ENCODE measurements at places on chromosomes 12 and 14.

DNA sequence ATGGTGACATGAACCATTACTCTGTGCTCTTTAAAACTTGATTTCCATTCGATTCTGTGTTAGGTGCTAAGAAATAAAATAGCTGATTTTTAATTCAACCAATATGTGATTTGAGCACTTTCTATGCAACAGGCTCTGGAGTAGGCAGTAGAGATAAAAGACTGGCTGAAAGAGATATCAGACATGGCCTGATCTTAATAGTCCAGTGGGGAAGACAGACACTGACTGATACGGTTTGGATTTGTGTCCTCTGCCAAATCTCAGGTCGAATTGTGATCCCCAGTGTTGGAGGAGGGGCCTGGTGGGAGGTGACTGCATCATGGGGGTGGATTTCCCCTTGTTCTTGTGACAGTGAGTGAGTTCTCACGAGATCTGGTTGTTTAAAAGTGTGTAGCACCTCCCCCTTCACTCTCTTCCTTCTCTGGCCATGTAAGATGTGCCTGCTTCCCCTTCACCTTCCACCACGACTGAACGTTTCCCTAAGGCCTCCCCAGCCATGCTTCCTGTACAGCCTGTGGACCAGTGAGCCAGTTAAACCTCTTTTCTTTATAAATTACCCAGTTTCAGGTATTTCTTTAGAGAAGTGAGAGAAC, 128.6 kb downstream of the PPM1H start:
- DNase-seq = no peak

DNA sequence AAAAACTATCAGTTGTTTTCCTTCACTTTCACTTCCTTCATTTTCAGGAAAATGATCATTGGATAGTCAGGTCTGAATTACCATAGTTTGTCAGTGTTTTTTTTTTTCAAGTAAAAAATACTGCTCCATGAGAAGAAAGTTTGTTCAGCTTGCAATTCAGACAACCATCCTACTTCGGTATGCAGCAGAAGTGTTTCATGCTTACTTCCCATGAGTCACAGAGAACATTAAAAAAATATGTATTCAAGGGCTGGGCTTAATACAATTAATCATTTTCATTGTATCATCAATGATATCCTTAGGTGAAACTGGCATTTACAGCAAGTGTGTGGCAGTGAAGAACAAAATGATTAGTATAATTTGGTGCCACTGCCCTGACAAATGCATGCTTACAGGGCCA, 21.6 kb downstream of the PYM1 start:
- DNase-seq = no peak

DNA sequence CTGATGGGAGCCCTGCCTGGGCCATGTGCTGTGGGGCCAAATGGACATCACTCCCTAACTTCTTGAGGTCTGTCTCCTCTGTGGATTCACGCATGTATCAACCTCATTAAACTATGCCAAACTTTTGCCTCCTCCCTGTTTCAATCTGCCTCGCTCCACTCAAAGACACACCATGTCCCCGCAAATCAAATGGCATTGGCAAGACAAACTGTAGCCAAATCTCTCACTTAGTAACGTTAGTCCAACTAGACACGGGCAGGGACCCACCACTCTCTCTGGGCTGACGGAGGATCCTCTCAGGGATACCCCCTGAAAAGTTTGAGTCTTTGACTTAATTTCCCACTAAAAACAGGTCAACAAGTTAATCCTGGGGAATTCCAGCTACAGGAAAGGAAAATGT, 8.0 kb downstream of the ZBTB39 start:
- DNase-seq = no peak

- no peak for DNase-seq
Measured at GRCh38 chr12:25723921-25724491, 170.9 kb upstream of the LMNTD1 start.

DNA sequence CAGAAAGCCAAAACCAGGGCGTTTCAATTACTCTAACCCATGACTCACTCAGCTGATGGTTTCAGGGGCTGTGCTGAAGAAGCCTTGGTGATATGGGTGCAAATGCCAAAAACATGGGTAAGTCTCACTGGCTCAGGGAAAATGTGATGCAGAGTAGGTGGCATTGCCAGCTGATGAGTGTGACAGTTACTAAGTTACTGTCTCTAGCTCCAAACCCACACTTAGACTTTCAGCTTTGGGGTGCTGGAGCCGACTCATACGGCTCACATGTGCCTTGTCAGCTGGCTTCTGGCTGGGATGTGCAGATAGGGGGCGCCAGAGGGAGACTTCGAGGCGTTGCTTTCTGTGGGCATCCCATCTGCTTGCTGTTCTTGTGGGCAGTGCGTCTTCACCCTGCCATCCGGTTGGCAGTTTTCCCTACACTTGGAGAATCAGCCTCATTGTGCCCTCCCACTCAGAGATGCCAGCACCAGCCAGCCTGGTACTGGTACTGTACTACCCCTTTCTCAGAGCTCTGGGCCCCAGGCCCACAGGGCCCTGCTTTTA, 11.1 kb upstream of the KRT7 start:
- DNase-seq = peak; percentile 19

DNA sequence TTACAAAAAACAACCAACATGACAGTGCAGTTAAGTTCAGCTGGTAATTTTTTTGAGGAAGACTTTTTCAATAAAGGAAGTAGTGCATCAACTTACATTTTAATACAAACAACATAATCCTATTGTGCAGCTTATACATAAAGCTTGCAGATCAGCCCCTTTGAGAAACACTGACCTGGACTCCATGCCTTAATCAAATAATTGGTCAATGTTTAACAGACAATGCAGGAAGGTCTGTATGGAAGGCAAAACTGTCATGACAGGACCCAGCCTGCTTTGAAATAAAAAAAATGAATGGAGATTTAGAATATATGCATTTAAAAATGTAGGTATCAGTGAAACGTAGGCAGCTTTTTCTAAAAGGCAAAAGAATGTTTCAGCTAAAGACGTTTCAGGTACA, 321.7 kb upstream of the RPL10L start:
- no peak for DNase-seq

- DNase-seq = no peak
Measured at GRCh38 chr12:15206338-15206737, 14.9 kb downstream of the RERG start.

GRCh38 chr12:96183734-96184370, 10.3 kb upstream of the ELK3 start:
- DNase-seq = no peak

GRCh38 chr14:73764406-73765280, 50.5 kb upstream of the PNMA1 start:
- no peak for DNase-seq

DNA sequence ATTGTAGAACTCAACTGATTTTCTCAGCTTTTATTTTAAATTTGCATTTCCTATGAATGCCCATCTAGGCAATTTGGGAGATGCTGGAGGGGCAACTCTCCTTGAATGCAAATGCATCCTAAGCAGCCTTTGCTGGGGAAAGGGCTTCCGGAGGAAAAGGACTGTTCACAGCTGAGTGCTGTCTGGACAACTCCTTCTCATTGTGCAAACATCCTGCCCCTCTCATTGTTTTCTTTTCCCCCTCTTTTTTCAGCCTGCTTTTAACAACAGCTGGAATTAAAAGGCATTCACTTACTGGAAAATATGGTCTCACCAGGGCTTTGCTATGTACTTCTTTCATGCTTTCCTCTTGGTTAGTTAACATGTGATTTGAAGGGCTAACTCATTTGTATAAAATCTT, 397.8 kb downstream of the FUT8 start:
- DNase-seq = no peak

DNA sequence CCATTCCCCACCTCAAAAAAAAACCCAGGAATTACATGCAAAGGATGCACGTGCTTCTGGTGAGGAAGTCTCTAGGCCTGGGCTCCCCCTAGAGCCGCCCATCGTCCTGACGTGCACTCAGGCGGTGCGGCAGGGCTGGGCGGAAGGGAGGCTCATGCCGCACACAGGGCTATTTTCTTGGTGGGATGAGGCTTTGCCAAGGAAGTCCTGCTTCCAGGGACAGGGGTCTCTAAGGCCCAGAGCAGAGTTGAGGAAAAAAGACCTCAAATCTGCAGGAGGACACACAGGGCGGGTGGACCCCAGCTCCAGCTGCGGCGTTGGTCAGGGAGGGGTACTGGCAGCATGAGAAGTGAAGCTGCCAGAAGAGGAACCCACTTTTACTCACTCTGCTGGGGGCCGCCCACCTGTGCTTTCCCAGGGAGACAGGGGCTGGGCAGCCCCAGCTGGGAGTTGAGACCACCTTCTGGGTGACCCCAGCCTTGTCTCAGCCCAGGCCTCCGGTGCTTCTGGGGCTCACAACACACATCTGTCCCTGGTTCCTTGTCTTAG, 4.2 kb downstream of the RHOF start:
- no peak for DNase-seq

DNA sequence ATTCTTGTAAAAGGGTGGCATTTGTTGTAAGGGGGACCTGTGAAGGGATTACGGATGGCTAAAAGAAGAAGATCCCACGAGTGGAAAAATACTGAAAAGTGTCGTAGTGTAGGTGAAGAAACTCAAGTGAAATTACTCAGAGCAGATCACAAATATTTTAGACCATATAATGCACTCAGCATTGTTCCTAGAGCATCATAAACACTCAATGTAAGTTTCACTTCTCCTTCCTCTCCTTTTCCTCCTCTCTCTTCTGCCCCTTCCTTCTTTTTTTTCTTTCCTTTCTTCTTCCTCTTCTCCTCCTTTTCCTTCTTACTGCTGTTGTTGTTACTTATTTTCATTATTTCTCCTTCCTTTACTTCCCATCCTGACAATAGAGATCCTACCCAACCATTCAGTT, 445.6 kb downstream of the ADAMTS20 start:
- no peak for DNase-seq

GRCh38 chr12:119835068-119835467, 42.1 kb downstream of the CIT start:
- DNase-seq = no peak

Data from effector memory CD8-positive, alpha-beta T cell (primary cell).